PC-3 (cell line): ENCODE measurements at places on chromosomes 7 and 10. TPM values are rescaled to one million over a fixed set of nuclear protein-coding genes. Genes with fewer than 3 reads are reported as not detected.

DNA sequence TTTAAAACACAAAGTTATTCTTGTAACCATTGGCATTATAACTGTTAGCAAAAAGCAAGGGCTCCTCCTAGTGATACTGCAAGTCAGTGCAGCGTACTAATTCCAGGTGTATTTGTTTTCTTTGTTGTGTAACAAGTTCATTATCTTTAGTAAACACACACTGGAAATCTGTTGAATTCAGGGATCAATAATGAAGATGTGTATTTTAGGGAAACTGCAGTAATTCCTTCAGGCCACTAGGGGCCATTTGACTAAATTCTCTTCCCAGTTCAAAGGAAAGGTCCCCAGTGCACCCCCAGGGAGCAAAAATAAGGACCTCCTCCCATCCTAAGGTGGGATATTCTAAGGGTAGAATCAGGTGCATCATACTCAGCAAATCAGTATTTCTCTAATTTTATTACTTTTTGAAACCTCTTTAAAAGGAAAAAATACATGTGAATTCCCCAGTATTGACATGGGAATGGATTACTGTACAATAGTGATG lies 158.6 kb upstream of the LYZL1 start:
- no peak overlapping the region for H3K27ac ChIP-seq
- no peak overlapping the region for H3K4me3 ChIP-seq
- peak; percentile 57 for DNase-seq
- no peaks in the 10 kb centered on the region for H3K36me3 ChIP-seq
- peaks cover 12% of the 10 kb centered on the region for H3K4me1 ChIP-seq

- H3K4me1 ChIP-seq = no peaks in the 10 kb centered on the region
- no peak for DNase-seq
- no peak overlapping the region for H3K4me3 ChIP-seq
Measured at GRCh38 chr7:134058980-134059379, 68.2 kb upstream of the LRGUK start.

DNA sequence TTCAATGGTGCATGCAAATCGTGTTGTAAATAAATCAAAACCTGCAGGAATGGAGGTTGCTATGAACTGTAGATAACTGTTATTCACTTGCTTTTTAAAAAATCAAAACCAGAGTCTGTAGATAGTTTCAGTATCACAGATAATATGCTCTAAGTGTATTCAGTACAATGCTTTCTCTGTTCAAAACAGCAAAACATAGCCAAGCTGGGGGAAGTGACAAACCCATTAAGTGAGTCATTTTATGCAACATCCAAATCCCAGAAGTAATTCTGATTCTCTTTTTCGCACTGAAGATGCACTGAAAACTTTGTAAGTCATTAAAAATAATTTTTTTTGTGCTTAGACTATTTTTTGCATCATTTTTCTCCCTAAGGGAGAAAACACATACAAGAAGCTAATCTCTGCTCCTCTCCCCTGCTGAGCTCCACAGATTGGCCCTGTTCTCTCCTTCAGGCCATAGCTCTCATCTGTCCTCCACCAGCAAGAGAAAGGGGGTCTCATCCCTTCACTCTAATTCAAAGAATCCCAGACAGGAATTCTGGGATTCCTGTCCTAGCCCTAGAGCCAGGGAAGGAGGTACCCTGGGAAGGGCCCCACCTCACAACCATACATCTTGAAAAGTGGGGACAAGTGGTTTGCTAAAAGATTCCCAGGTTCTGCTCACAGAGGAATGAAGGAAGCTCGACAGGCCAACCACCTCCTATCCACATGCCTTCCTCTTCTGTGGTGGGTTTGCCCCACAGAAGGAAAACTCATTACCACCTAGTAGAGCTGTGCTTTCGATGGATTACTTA lies 4.9 kb downstream of the PRTFDC1 start:
- H3K36me3 ChIP-seq = no peaks in the 10 kb centered on the region
- H3K4me1 ChIP-seq = peaks cover 42% of the 10 kb centered on the region
- H3K4me3 ChIP-seq = no peak overlapping the region
- DNase-seq = peak; percentile 67

DNA sequence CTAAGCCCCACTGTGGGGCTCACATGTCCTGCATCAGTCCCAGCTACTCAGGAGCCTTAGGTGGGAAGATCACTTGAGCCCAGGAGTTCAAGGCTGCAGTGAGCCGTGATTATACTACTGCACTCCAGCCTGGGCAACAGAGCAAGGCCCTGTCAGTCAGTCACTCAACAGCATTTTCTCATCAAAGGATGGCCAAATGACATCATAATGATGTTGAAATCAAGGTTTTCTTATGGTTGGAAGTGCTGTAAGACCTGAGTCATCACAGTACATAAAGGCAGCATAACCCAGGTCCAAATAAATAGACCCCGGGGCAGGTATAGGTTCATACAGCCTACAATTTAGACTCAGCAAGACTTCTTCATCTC lies 341.1 kb downstream of the PARD3 start:
- peak; percentile 69 for DNase-seq
- no peak overlapping the region for H3K4me3 ChIP-seq
- H3K27me3 ChIP-seq = no peaks in the 10 kb centered on the region

DNA sequence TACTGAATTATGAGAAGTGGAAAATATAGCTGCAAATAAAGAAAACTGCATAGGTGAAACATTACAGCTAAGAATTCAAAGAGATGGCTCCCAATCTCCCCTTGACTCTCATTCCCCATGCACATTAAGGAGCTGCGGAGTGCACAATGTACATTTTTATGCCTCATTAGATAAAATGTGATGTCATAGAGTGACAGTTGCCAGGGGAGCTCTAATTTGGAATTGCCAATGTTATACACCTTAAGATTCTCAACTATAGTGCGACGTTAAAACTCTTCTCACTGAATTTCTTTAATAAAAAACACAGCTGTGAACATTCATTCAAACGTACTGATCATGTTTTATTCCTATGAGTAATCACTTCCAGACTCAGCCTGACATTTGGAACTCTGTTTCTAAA lies 386.9 kb upstream of the CELF2 start:
- H3K27ac ChIP-seq = no peak overlapping the region
- H3K4me3 ChIP-seq = no peak overlapping the region
- H3K27me3 ChIP-seq = no peaks in the 10 kb centered on the region

PLCE1 gene
- total RNA-seq = 9.2 and 11.4 TPM in 2 replicates

DNA sequence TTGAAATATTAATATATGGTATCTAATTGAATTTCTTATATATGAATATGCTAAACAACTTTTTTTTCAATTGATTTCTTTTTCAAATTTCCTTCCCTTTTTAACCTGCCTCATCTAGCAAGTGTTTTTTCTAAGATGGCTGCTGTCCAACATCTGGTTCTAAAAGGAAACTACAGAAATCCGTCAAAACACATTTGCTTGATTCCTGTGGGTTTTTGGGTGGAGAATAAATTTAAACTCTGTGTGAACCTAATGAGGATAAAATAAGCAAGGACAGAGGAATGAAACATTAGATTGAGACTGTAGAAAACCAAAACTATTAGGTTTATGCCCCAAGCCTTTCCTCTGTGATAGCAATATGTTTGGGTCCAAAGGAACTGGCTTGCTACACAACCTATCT lies 75.5 kb upstream of the STARD3NL start:
- DNase-seq = no peak
- H3K27me3 ChIP-seq = no peaks in the 10 kb centered on the region
- no peaks in the 10 kb centered on the region for H3K36me3 ChIP-seq
- H3K4me1 ChIP-seq = no peaks in the 10 kb centered on the region
- H3K27ac ChIP-seq = no peak overlapping the region

DYNC1I1 gene
- total RNA-seq = 2.4 and 6.5 TPM in 2 replicates

STAMBPL1 gene
- 15.7 and 19.5 TPM in 2 replicates for total RNA-seq

GRCh38 chr7:77330169-77330882 lies 85.8 kb downstream of the GSAP start:
- H3K27me3 ChIP-seq = no peaks in the 10 kb centered on the region
- H3K4me3 ChIP-seq = no peak overlapping the region
- peaks cover 59% of the 10 kb centered on the region for H3K4me1 ChIP-seq

SFTPA1 gene
- total RNA-seq = not detected in 2 replicates

LIPN gene
- total RNA-seq = not detected in 2 replicates

- no peak overlapping the region for H3K4me3 ChIP-seq
- H3K27ac ChIP-seq = no peak overlapping the region
- DNase-seq = no peak
- no peaks in the 10 kb centered on the region for H3K4me1 ChIP-seq
- H3K27me3 ChIP-seq = no peaks in the 10 kb centered on the region
- H3K36me3 ChIP-seq = no peaks in the 10 kb centered on the region
Measured at GRCh38 chr10:17443707-17444387, 10.5 kb downstream of the ST8SIA6 start.

DNA sequence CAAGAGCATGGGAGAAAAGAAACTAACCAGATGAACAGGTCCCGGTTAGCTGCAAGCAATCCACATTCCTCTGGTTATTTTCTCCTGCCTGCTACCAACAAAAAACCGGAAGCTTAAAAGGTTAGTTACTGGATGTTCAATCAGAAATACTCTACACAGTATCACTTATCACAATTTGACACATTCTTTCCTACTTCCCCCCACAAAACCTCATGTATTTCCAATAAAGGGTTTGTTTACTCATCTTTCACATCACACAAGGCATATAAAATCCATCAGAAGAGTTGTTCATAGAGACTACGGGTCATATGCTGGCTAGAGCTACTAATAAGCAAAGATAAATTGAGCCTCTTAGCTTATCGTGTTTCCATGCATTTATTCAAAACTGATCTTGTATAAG lies 4.8 kb downstream of the SLC25A28 start:
- no peak for DNase-seq
- no peaks in the 10 kb centered on the region; the same call in 1 of the 2 replicates for H3K36me3 ChIP-seq
- no peaks in the 10 kb centered on the region for H3K27me3 ChIP-seq
- H3K27ac ChIP-seq = no peak overlapping the region
- H3K4me3 ChIP-seq = no peak overlapping the region
- H3K4me1 ChIP-seq = peaks cover 17% of the 10 kb centered on the region; the same call in 1 of the 2 replicates

DNA sequence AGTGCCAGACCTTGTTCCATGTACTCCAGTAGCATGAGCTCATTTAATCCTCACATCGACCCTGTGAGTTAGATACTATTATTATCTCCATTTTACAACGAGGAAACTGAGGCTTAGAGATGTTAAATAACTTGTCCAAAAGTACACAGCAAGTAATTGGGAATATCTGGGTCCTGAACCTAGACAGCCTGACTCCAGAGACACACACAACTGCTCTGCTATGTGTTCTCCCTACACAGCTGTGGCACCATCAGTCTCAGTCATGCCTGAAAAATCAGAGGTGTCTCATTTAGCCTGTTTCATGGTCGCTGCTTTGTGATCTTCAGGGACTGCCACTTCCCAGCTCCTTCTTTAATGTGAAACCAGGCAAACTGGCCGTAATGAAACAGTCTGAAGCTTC lies 56.5 kb downstream of the COL1A2 start:
- no peak overlapping the region for H3K27ac ChIP-seq
- no peak overlapping the region for H3K4me3 ChIP-seq
- no peaks in the 10 kb centered on the region for H3K27me3 ChIP-seq
- H3K36me3 ChIP-seq = no peaks in the 10 kb centered on the region
- H3K4me1 ChIP-seq = peaks cover 4% of the 10 kb centered on the region; the same call in 1 of the 2 replicates
- no peak for DNase-seq

GRCh38 chr7:139791316-139791715 lies 13.5 kb upstream of the HIPK2 start:
- peaks cover 4% of the 10 kb centered on the region; the same call in 1 of the 2 replicates for H3K36me3 ChIP-seq
- H3K4me1 ChIP-seq = no peaks in the 10 kb centered on the region
- H3K4me3 ChIP-seq = no peak overlapping the region
- H3K27me3 ChIP-seq = no peaks in the 10 kb centered on the region
- H3K27ac ChIP-seq = no peak overlapping the region

- peaks cover 7% of the 10 kb centered on the region for H3K4me1 ChIP-seq
- peak overlapping the region; percentile 51 for H3K27ac ChIP-seq
- no peaks in the 10 kb centered on the region for H3K36me3 ChIP-seq
- H3K4me3 ChIP-seq = peak overlapping the region; percentile 92
- DNase-seq = peak; percentile 41
- H3K27me3 ChIP-seq = no peaks in the 10 kb centered on the region
Measured at GRCh38 chr10:102642736-102643335, 1.4 kb upstream of the TRIM8 start.

DNA sequence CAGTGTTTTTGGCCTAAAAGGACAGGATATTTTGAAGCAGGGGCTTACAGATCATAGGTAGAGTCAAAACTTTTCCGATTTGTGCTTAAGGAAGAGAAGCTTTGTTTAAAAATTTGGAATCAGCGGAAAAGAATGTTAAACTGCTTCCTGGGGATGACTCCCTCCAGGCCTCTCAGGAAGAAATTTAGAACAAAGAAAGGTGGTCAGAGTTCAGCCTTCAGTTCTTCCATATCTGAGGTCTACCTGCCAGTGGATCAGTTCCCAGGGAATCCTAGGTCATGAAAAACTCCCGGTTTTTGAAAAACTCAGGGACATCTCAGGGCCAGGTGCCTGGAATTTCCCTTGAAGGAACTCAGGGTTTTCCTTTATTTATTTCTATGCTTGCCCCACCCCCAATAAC lies 100.3 kb downstream of the MCU start:
- DNase-seq = peak; percentile 55
- no peaks in the 10 kb centered on the region for H3K36me3 ChIP-seq
- peaks cover 27% of the 10 kb centered on the region for H3K4me1 ChIP-seq
- no peaks in the 10 kb centered on the region for H3K27me3 ChIP-seq

- no peak overlapping the region for H3K4me3 ChIP-seq
- no peak for DNase-seq
- H3K4me1 ChIP-seq = no peaks in the 10 kb centered on the region
- no peaks in the 10 kb centered on the region for H3K36me3 ChIP-seq
- peaks cover 17% of the 10 kb centered on the region for H3K27me3 ChIP-seq
- no peak overlapping the region for H3K27ac ChIP-seq
Measured at GRCh38 chr7:28580665-28581064, 168.3 kb downstream of the CREB5 start.

- no peak overlapping the region for H3K4me3 ChIP-seq
- DNase-seq = peak; percentile 25
- peaks cover 1% of the 10 kb centered on the region for H3K4me1 ChIP-seq
- H3K36me3 ChIP-seq = no peaks in the 10 kb centered on the region
Measured at GRCh38 chr7:12291870-12292269, 80.8 kb downstream of the TMEM106B start.

DNA sequence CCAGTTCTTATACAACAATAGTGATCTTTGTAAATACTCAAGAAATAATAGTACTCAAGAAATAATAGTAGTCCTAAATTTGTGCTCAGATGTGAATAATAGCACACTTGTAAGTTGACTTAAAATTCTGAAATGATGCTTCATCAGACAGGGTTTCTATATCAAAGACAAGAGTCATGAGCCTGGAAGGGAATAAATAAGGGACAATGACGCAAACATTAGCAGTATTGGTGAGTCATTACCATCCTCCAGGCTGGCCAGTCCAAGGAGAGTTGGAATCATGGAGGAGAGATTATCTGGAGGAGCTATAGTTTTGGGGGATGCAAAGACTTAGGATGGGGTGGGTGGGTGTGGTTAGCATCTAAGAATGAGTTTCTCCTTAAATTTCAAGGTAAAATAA lies 6.1 kb upstream of the SH3PXD2A start:
- H3K4me1 ChIP-seq = peaks cover 16% of the 10 kb centered on the region
- peak; percentile 71 for DNase-seq
- no peaks in the 10 kb centered on the region for H3K36me3 ChIP-seq
- no peak overlapping the region for H3K4me3 ChIP-seq
